ENCODE measurements at places on chromosomes 5 and 9.
A peak's percentile ranks its signal among the peaks of the same experiment; 100 is the strongest.

DNA sequence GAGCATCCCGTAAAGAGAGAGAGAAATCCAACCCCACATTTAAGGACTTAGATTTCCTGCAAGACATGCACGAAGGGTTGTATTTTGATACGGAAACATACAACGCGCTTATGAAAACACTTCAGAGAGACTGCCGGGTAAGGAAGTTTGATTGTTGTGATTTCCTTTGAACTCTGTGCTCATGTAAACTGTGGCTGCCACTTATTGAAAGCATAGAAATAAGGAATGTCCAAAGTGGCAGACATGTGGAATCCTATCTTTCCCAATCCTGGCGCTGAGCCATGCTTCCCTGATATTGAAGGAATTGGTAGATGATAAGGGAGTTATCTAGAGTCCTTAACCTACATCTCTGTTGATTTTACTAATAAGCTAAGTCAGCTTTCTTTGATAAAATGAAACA, 119.4 kb downstream of the PRKACG start:
- no peak for DNase-seq

DNA sequence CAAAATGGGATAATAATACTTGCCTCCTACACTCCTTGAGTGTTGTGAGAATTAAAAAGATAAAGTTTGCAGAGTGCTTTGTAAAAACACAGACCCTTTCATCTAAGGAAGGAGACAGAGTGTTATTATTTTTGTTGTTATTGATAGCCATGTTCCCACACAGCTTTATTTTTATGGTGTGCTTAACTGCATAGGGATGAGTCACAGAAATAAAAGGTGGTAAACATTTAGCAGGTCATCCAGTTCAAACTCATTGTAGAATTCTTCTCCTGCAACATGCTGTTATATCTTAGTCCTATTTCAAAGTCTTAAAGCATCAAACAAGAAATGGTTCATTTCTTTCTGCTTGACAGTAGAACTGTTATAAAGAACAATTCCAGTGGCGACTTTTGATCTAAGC, 367.5 kb upstream of the ACTBL2 start:
- DNase-seq = no peak

DNA sequence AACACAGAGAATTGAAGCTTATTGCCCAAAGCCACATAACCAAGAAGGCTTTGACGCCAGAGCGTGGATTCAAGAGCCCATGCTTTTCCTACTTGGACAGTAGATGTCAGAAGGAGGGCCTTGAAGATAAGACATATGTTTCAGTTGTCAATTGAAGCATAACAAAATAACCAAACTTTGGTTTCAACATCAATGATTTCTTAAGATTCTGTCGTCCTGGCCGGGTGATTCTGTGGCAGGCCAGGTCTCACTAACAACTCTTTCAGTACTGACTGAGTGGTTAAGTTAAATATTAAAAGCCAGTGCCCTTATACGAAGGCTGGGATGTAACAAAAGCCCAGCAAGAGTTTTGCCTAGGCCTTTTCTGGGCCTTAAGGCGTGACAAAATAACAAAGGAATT, 94.0 kb downstream of the RCL1 start:
- no peak for DNase-seq

DNA sequence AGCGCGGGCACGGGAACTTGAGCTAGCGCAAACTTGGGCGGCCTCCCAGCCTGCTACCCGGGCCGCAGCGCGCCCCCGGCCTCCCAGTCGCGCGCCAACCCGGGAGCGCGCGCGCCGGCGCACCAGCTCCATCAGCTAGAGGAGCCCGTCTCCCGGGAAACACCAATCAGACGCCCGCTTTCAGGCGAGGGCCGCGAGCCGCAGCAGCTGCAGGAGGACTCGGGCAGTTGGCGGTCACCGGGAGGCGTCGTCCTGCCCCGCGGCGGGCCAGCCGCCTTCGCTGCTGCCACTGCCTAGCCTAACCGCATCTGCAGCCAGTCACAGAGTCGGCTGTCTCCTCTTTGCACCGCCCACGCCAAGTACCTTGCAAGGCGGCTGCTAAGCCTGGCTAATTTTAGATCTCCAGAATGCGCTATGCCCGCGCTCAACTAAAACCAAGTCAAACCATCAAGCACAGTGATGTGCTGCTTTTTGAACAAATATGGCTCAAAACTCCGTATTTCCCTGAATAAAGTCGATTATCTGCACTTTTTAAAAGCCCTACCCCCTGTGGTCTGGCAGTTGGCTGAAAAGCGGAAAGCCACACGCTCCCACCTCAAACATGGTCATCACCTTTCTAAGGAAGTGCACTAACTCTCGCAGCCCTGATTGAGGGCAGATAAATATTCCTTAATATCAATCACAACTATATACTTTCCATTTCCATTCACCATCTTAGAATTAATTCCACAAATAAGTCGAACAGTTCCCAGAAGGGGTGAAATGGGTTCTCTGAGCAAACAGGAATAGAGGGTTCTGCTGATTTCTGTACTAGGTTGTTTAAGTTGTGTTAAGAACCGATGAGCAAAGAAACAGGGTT, 221.8 kb downstream of the MEF2C start:
- DNase-seq = peak; percentile 62
